ENCODE measurements at places on chromosomes 1 and 21.
A peak's percentile ranks its signal among the peaks of the same experiment; 100 is the strongest.

DNA sequence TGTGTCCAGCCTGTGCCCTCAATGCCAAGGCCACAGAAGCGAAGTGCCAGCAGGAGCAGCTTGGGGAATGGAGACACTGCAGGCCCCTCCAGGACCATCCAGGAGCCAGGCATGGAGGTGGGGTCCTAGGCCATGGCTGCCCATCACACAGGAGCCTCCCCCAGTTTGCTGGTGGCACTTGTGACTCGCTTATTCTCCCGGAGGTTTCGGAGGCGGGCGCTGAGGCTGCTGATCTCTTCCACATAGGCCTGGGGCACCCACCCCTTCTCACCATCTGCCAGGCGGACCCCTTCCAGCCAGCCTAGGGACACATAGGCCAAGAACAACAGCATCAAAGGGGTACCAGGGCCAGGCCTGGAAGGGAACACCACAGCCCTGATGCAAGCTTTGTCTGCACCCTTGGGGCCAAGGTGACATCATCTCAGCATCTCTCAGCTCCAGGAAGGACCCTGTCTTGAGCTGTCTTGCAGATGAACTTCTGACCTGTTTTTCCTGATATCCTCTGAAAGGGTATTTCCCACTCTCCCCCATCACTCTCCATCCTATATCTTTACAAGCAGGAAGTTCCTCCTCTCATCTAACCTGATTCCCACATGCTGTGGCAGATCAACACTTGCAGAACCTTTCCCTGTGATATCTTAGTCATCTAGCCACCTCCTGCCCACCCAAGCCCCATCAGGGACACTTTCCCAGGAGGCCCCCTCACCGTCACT is 13.9 kb downstream of the ARHGEF19 start:
- no peak for DNase-seq

GRCh38 chr1:20980051-20980450 is 192.9 kb upstream of the HP1BP3 start:
- DNase-seq: no peak

- no peak for DNase-seq
Measured at GRCh38 chr1:186183219-186183618, 191.8 kb downstream of the TPR start.

DNA sequence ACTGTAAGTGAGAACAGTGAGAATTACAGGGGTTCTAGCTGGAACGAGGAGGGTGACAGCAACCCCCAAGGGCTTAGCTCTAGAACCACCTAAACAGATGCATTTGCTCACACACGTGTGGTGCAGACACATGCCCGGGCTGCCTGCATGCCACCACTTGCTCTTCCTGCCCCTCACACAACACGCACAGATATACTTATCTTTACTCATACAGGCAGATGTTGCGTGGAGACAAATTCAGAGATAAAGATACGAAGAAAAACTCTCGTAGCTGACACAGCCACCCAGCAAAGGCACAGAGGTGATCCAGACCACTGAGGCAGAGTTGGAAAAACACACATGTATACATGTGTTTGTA is 13.5 kb downstream of the VANGL1 start:
- no peak for DNase-seq

- no peak for DNase-seq
Measured at GRCh38 chr21:45304945-45305344, 17.2 kb upstream of the POFUT2 start.

DNA sequence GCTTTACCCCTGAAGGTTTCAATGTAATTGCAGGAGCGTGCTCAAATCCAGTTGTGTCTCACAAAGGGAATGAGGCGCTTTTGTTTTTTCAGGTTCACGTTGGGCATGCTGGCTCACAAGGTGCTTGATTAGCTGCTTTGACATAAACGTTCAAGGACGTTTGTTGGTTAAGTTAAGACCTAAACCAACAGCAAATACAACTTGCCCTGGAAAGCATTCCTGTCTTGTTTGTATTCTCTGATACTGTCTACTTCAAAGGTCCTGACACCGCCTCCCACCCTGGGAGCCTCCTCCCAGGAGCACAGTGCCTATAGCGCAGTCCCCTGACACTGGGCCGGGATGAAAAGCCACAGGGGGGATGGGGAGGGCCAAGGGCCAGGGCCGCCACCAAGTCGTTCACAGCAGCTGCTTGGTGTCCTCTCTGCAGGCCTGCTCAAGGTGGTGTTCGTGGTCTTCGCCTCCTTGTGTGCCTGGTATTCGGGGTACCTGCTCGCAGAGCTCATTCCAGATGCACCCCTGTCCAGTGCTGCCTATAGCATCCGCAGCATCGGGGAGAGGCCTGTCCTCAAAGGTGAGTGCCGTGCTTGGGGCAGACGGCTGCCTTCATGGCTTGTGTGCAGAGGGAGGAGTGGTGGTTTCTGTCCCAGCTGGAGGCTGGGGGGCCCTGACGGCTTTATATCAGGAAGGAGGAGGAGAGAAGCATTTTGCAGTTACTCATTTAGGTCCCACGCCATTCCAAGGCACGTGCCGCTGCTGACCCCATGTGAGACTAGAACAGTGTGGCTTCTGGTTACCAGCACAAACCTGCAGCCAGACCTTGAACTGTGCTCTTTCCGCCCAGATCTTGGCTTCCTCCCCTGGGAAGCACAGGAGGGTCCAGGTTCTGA is 6.1 kb downstream of the FAM3B start:
- no peak for DNase-seq

- DNase-seq: no peak
Measured at GRCh38 chr1:44501047-44501890, 96.2 kb downstream of the RNF220 start.

DNA sequence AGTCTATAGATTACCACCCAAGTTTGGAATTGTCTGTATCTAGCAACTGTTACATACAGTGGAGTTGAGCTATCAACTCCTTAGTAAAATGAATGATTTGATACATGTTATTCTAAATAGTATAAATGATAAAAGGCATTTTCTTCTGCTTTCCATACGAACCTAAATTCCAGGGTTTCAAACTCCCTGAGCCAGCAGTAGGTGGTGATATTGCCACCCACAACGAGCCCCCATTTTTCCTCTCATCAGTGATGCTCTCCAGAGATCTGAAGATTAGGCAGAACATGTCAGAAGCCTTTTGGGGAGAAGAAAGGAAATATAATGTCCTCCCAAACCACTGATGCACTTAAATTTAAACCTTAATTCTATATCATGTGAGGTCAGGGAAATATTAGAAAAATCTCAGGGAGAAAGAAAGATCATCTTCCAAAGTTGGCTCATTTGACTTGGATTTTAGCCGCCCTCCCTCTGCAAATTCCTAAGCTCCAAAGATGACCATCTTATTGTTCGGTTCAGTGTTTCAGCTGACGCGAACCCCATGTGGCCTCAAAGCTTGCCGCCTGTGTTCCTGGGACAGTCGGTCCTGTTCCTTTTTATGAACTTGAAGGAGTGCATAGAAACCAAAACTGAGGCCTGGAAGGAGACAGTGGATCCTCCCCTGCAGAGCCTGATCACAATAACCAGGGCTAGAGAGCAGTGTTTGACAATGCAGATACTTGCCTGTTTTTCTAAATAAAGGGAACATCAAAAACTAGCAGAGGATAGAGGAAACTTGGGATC is 2.3 kb downstream of the EVA1C start:
- no peak for DNase-seq

DNA sequence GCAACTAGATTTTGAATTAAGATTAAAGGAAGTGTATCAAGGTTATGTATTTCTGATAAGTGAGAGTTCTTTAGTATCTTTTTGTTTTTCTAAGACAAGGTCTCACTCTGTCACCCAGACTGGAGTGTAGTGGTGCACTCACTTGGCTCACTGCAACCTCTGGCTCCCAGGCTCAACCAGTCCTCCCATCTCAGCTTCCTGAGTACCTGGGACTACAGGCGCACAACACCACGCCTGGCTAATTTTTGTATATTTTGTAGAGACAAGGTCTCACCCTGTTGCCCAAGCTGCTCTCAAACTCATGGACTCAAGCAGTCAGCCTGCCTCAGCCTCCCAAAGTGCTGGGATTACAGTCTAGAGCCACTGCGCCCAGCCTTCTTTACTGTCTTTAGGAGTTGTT is 33.7 kb downstream of the DHX9 start:
- no peak for DNase-seq

GRCh38 chr1:19476450-19477190 is 8.7 kb downstream of the CAPZB start:
- peak; percentile 81 for DNase-seq

DNA sequence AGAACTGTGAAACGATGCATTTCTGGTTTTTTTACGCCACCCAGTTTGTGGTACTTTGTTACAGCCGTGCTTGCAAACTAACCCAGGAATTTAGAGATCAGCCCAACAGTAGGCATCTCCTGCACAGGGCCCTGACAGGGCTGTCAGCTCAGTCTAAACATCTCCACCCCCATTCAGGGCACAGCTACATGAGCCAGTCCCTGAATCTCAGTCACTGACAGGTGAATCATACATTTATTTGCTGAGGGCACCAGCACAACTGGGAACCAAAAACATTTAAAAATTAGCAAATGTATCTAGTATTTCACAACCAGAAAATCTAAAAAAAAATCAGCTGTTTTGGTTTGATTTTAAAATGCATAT is 30.7 kb downstream of the PRDX6 start:
- no peak for DNase-seq

GRCh38 chr1:175572932-175573868 is 170.2 kb downstream of the TNR start:
- DNase-seq: no peak

GRCh38 chr1:27233667-27234048 is 774 bp upstream of the WDTC1 start:
- DNase-seq: peak; percentile 37

DNA sequence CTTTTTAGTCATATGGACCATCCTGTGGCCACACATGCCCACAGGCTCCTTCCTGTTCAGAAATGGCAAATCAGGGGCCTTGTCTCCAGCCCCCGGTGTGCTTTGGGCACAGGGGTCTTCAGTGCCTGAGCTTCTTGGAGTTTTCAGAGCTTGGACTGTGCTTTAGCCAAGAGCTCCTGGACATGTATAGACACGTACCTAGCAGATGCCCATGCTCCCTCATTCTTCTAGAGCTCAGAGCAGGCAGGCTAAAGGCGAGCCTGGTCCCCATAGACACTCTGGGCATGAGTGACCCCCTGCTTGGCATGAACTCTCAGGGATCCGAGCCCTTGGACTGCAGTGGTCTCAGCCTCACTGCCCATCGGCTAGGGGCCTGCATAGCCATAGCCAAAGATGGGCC is 106.8 kb downstream of the EPHB2 start:
- no peak for DNase-seq

DNA sequence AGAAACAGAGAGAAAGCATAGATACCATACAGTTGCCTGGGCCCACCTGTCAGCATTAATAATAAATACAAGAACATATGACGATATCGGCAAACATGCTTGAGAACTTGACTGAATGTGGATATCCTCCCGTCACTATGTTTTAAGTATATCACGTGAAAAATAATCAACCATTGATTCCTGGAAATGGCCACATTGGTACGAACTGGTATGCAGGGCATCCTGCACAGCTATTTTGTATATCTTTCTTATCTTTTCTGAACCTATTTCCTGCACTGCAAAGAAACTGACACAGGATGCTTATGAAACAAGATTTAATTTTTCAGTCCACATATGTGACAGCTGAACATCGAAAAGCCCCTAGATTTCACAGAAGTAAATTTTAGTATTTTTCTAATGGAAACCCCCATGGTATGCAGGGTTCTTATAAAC is 22.8 kb upstream of the RGS1 start:
- DNase-seq: peak; percentile 84

DNA sequence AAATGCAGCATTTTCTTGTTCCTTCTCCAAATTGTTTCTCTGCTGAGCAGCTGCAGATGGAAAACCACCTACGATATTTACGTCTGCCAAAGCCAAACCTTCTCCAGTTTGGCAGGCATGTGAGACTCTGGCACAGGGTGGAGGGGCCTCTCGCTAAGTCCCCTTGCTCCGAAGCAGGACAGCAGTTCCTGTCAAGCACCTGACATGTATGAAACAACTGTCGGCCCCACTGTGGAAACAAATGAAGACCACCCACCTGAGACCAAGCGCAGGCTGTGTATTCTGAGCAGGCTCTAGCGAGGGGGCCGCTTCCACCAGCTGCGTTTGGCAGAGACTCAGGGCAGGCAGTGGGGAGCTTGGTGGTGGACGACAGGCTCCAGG is 74.7 kb downstream of the RIPK4 start:
- no peak for DNase-seq

GRCh38 chr1:206940588-206940936 is 5.7 kb downstream of the PIGR start:
- DNase-seq: no peak

DNA sequence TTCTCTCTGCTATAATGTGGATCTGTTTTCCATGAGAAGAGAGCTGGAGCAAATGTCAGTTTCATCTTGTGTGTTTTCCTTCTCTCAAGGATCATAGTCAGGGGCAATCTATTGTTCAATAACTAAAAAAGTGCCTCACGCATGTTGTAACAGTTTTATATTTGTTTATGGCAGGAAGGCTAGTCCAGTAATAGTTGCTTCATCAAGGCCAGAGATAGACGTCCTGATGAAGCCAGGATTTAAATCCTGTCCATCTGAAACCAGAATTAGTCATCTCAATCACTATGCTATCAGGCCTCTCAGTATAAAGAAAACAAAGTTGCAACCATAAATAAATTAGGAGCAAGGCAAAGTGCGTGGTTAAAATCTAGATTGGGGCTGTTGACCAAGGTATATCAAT is 30.2 kb upstream of the DUSP10 start:
- DNase-seq: no peak

DNA sequence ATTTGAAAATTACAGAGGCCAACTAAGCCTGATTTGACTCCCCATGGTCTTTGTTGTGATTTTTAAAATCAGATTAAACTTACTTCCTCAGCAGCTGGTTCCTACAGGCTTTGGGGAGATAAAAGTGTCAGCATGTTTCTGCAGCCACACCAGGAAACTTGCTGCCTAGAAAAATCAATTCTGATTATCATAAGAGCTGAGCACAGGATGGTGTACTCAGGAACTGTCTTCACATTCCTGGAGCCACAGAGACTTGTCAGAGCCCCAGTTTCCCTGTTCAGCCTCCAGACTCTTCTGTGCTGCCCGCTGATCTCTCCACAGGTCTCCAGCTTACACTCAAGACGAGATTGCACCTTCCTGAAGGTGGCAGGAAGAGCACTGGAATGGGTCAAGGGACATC is 23.9 kb downstream of the RAB3B start:
- DNase-seq: no peak

GRCh38 chr1:14064649-14065442 is 364.9 kb downstream of the PRDM2 start:
- no peak for DNase-seq

DNA sequence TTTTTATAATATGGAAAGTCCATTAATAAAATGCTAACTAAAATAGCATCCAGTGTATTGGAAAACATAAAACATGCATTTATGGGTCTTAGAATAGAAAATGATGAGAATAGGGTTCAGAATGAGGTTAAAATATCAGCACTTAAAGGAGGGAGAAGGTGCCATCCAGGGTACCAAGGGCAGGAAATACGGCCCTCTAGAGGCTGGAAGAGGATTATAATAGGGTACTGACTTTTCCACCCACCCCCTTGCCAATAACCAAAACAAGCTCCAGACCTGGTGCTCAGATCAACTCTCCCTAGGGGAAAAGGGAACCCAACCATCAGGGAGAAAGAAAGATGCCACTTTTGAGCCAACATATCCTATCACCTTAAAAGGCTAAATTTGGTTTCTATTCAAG is 26.7 kb downstream of the ASTN1 start:
- no peak for DNase-seq

- peak; percentile 87 for DNase-seq
Measured at GRCh38 chr1:9315411-9316079, 22.9 kb downstream of the SPSB1 start.

- DNase-seq: no peak
Measured at GRCh38 chr1:179155615-179156014, 73.7 kb downstream of the TOR3A start.
